Calu3 (cell line): ENCODE measurements at places on chromosomes 4 and X. TPM values are rescaled to one million over a fixed set of nuclear protein-coding genes. Genes with fewer than 3 reads are reported as not detected.

GRCh38 chr4:128552586-128552907, 257.0 kb upstream of the JADE1 start:
- no peak for DNase-seq
- peak overlapping the region; percentile 67 for H3K4me3 ChIP-seq
- H3K36me3 ChIP-seq, result peaks cover 8% of the 10 kb centered on the region
- H3K4me1 ChIP-seq, result peaks cover 25% of the 10 kb centered on the region

- no peak overlapping the region for H3K27ac ChIP-seq
- H3K4me3 ChIP-seq, result no peak overlapping the region
- H3K4me1 ChIP-seq, result no peaks in the 10 kb centered on the region
- H3K27me3 ChIP-seq, result no peaks in the 10 kb centered on the region
- H3K36me3 ChIP-seq, result no peaks in the 10 kb centered on the region
Measured at GRCh38 chr4:147842573-147842972, 110.7 kb downstream of the ARHGAP10 start.

GLUD2 gene
- 16.3 and 19.6 TPM in 2 replicates for total RNA-seq

DNA sequence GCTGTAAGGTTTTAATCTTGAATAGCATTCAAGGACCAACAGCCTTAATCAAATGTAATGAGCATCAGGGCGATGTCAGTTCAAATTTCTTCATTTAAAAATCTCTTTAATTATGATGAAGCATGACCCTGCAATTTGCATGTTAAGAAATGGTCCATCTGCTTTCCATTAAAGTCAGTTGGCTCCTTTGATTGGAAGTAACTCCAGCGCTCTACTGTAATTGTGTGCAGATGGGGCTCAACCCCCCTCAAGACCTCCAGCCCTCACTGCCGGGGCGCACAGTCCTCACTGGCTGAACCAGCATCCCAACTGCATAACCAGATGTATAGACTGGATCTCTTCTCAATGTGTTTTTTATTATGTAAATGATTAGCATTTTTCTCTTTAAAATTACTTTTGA, 126.9 kb downstream of the VCX3B start:
- no peaks in the 10 kb centered on the region for H3K36me3 ChIP-seq
- no peak for DNase-seq
- H3K27ac ChIP-seq, result no peak overlapping the region
- no peaks in the 10 kb centered on the region for H3K27me3 ChIP-seq

GRCh38 chr4:70449220-70449619, 22.8 kb upstream of the MUC7 start:
- no peak for DNase-seq
- H3K36me3 ChIP-seq, result no peaks in the 10 kb centered on the region
- H3K4me3 ChIP-seq, result no peak overlapping the region
- no peaks in the 10 kb centered on the region for H3K4me1 ChIP-seq
- H3K27ac ChIP-seq, result no peak overlapping the region
